ENCODE measurements at places on chromosomes 2 and 18. TPM values are rescaled to one million over a fixed set of nuclear protein-coding genes. Genes with fewer than 3 reads are reported as not detected.

GDF7 gene
- under 0.01 TPM for total RNA-seq

CYP26B1 gene
- total RNA-seq = 0.52 TPM

SERPINB3 gene
- not detected for total RNA-seq

SKA1 gene
- 0.95 TPM for total RNA-seq

PSTPIP2 gene
- total RNA-seq = 2.7 TPM

TXNDC2 gene
- total RNA-seq = 0.16 TPM

RFX8 gene
- 10.4 TPM for total RNA-seq

UCN gene
- 0.16 TPM for total RNA-seq

CACNB4 gene
- total RNA-seq = 1.3 TPM

COL3A1 gene
- 3,691 TPM for total RNA-seq

LONRF2 gene
- total RNA-seq = under 0.01 TPM

MC5R gene
- not detected for total RNA-seq

SEPTIN10 gene
- 101 TPM for total RNA-seq

ANKRD30B gene
- not detected for total RNA-seq

CBLN2 gene
- total RNA-seq = not detected

RAB6C gene
- not detected for total RNA-seq

MAP3K19 gene
- total RNA-seq = not detected

HMSD gene
- total RNA-seq = not detected

TMEM131 gene
- 20.9 TPM for total RNA-seq
